Thyroid gland (tissue), 4 donors: ENCODE measurements at places on chromosomes 13 and 19. TPM values are rescaled to one million over a fixed set of nuclear protein-coding genes. Genes with fewer than 3 reads are reported as not detected.

Gene ZNF585A
- total RNA-seq = 17.5 TPM

Gene GPR18
- not detected for total RNA-seq

Gene F10
- total RNA-seq = 9.2 TPM

Gene SIGLEC7
- total RNA-seq = not detected

Gene TEX101
- total RNA-seq = 0.81 TPM

Gene PSG5
- total RNA-seq = not detected

Gene TRPC4
- total RNA-seq = 3.2 TPM

DNA sequence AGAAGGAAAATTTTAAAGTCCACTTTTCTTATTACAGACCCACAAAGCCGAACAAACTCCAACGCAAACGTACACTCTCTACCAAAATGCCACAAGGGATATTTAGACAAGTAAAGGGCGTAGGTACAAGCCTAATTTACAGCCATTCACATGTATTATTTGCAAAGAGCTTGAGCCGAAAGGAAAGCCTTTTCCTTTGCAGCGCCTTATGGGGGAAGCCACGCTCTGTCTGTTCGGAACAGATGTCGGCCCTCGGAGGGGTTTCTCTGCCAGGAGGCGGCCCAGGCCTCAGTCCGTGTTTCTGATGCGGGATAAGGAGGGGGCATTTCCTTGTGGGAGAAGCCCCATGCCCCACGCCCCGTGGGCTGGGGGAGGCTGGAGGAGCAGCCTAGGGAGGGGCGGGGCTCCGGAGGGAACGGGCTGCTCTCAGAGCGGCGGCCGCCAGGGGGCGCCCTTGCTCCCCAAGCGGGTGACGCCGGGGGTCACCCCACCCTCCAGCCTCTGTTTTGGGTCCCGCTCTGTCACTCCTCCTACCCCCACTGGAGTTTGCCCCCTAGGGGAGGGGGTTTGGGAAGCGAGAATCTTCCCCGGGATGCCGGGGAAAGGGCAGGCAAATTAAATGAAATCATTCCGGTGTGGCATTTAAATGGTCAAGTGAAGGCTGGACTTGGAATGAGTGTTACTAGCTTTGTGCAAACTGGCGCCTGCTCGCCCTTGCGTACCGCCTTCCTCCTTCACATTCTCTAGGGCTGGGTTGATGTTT is 2.9 kb downstream of the HTR2A start:
- peak; percentile 74 for DNase-seq
- no peaks in the 10 kb centered on the region for H3K27me3 ChIP-seq
- H3K4me3 ChIP-seq = peak overlapping the region; percentile 39

GRCh38 chr13:66559093-66559492 is 671.0 kb downstream of the PCDH9 start:
- no peaks in the 10 kb centered on the region for H3K36me3 ChIP-seq
- no peaks in the 10 kb centered on the region for H3K27me3 ChIP-seq
- no peaks in the 10 kb centered on the region for H3K4me1 ChIP-seq
- no peak overlapping the region for H3K27ac ChIP-seq

GRCh38 chr19:791567-792305 is 5.5 kb upstream of the PTBP1 start:
- H3K4me1 ChIP-seq = peaks cover 11% of the 10 kb centered on the region
- no peak for DNase-seq
- H3K27ac ChIP-seq = no peak overlapping the region
- H3K36me3 ChIP-seq = no peaks in the 10 kb centered on the region
- H3K4me3 ChIP-seq = no peak overlapping the region

GRCh38 chr13:30111810-30112209 is 195.5 kb downstream of the KATNAL1 start:
- H3K4me3 ChIP-seq = no peak overlapping the region
- H3K27me3 ChIP-seq = no peaks in the 10 kb centered on the region
- H3K36me3 ChIP-seq = no peaks in the 10 kb centered on the region
- no peak overlapping the region for H3K27ac ChIP-seq

DNA sequence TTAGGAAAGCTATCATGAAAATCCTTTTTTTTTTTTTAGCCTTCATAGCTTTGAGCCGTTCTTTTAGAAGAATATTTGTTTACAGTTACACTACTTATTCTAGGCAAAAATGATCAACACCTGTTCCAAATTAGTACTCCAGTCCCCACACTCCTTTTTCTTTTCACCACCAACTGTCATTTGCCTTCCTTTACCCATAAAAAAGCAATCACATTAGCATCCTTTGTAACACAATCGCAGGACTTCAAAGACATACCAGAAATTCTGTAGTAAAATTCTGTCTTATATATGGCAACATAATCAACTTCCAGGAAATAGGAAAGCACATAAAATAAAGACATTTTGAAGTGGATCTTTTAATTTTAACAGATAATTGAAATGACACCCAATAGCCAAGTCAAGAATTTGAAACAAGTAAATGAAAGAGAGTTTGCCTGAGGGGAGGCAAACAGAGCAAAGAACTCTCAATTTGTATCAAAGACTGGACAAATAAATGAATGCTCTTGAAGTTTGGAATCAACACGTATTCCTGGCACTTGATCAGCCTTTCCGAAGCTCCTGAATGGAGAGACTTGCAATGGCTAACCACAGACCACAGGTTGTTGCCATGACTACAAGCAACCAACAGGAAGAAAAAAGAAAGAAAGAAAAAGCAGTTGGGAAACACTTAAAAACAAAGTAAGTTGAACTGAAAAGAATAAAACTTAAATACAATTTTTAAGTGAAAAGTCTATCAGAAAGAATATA is 206.8 kb downstream of the PCDH9 start:
- no peaks in the 10 kb centered on the region for H3K27me3 ChIP-seq
- DNase-seq = peak; percentile 7
- H3K4me1 ChIP-seq = no peaks in the 10 kb centered on the region
- no peaks in the 10 kb centered on the region for H3K36me3 ChIP-seq

DNA sequence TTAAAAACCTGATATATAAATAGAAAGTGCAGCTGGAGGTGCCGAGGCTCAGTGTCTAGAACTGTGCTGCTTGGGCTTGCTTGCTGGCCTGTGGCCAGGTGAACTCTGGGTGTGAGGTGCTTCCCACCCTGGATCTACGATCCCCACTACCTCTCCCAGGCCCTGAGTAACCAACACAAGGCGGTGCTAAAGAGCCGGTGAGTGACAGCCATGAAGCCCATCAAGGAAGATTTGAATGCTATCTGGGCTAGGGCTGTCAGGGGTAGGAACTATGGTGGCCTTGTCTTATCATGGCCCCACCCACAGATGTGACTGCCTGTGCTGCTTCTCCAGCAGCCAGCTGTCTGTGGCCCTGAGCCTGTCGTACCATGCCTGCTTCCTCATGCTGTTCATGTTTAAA is 25.6 kb upstream of the ZNF91 start:
- no peaks in the 10 kb centered on the region for H3K36me3 ChIP-seq
- no peak for DNase-seq
- H3K27me3 ChIP-seq = no peaks in the 10 kb centered on the region
- H3K4me1 ChIP-seq = peaks cover 2% of the 10 kb centered on the region
- H3K4me3 ChIP-seq = no peak overlapping the region

- peaks cover 54% of the 10 kb centered on the region for H3K4me1 ChIP-seq
- H3K36me3 ChIP-seq = peaks cover under 1% of the 10 kb centered on the region
- no peaks in the 10 kb centered on the region for H3K27me3 ChIP-seq
- peak overlapping the region; percentile 14 for H3K4me3 ChIP-seq
These were observed 6.6 kb downstream of the ZBTB7A start for GRCh38 chr19:4059891-4060620.

- peaks cover 65% of the 10 kb centered on the region for H3K4me1 ChIP-seq
- peak overlapping the region; percentile 60 for H3K27ac ChIP-seq
- H3K27me3 ChIP-seq = no peaks in the 10 kb centered on the region
- no peaks in the 10 kb centered on the region for H3K36me3 ChIP-seq
These were observed 2.0 kb downstream of the DOCK9 start for GRCh38 chr13:98975822-98976261.

DNA sequence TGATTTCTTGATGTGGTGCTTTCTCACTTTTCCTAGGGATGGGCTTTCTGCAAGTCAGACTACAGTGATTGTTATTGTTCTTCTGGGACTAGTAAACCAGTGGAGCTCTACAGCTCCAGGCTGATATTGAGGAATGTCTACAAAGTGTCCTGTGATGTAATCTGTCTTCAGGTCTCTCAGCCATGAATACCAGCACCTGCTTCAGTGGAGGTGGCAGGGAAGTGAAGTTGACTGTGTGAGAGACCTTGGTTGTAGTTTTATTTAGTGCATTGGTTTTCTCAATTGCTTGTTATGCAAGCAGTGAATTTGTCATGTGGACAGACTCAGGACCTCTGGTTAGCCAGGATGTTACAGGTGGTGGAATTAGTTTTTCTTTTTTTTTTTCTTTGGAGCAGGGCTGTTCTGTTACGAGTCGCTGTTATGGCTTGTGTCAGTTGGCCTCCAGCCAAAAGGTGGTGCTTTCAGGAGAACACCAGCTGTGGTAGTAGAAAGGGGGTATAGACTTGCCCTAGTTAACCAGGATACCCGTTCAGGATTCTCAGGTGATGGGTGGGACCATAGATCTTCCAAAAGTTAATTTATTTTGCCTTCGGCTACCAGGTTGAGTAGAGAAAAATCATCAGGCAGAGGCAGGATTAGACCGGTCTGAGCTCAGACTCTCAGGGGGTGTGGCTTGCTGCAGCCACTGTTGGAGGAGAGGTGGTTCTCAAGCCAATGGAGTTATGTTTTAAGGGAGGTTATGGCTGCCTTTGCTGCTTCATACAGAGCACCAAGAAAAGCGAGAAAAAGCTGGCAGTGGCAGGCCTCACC is 11.9 kb upstream of the ZNF675 start:
- H3K27me3 ChIP-seq = no peaks in the 10 kb centered on the region
- H3K27ac ChIP-seq = no peak overlapping the region
- no peaks in the 10 kb centered on the region for H3K4me1 ChIP-seq
- no peak overlapping the region for H3K4me3 ChIP-seq

DNA sequence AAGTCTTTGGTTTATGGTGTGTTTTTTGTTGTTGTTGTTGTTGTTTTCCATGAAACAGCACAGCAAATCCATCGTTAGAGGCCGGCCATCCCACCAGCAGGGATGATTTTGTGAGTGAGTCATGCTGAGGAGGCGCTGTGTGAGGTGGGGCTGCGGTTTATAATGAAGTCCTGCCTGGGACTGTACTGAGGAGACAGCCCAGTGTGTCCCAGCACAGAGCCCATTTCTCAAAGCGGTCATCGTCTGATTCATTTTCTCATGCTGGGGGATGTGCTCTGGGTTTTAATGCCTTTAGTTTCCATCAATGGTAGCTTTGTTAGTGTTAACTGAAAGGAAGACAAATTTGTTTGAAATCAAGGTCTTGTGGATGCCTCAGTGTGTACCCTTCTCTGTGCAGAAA is 129.3 kb upstream of the SERP2 start:
- H3K27ac ChIP-seq = no peak overlapping the region
- no peak overlapping the region for H3K4me3 ChIP-seq
- H3K4me1 ChIP-seq = peaks cover under 1% of the 10 kb centered on the region
- no peak for DNase-seq

DNA sequence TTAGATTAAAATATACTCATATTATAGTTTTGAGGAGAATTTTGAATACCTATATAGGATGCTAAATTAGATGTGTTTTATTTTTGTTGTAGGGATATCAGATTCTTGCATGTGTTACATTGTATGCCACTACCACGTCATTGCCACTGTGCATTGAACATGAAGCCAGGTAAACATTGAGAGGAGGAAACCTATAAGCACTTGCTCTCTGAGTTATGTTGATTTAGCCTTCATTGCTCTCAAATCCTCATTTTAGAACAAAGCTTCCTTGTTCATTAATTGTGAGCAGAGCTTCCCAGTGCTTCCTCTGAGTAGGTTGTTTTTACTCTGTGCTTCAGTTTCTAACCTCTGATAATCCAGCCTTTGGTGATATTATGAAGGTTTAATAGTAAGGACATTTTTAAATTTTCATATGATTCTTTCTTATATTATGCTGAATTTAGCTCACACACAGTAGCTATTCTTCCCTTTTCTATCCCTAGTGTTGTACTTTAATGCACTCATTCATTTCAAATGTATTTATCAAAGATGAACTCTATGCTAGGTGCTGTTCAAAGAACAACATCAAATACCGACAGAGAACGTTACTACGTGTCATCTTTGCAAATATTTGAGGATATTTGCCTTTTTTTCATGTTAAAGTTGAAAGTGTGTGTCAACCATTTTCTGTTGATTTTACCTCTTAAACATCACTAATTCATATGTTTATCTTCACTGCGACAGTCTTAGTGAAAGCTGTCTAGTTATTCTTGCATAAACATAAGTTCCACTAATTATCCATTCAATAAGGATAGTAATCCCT is 1448.0 kb upstream of the MIR17HG start:
- no peak overlapping the region for H3K27ac ChIP-seq
- no peaks in the 10 kb centered on the region for H3K36me3 ChIP-seq
- no peaks in the 10 kb centered on the region for H3K4me1 ChIP-seq
- no peak for DNase-seq
- no peaks in the 10 kb centered on the region for H3K27me3 ChIP-seq
- H3K4me3 ChIP-seq = no peak overlapping the region

GRCh38 chr19:33627962-33628839 is 6.4 kb downstream of the CHST8 start:
- H3K27ac ChIP-seq = no peak overlapping the region
- no peaks in the 10 kb centered on the region for H3K36me3 ChIP-seq
- H3K4me3 ChIP-seq = no peak overlapping the region
- DNase-seq = no peak

- DNase-seq = no peak
- no peaks in the 10 kb centered on the region for H3K36me3 ChIP-seq
- peaks cover 19% of the 10 kb centered on the region for H3K4me1 ChIP-seq
- H3K27ac ChIP-seq = peak overlapping the region; percentile 36
- H3K27me3 ChIP-seq = no peaks in the 10 kb centered on the region
- no peak overlapping the region for H3K4me3 ChIP-seq
These were observed 177.9 kb downstream of the COL4A1 start for GRCh38 chr13:110129076-110129475.

GRCh38 chr13:50940509-50940908 is 30.9 kb downstream of the RNASEH2B start:
- no peaks in the 10 kb centered on the region for H3K36me3 ChIP-seq
- H3K27me3 ChIP-seq = no peaks in the 10 kb centered on the region
- no peaks in the 10 kb centered on the region for H3K4me1 ChIP-seq
- DNase-seq = no peak
- H3K4me3 ChIP-seq = no peak overlapping the region

- H3K4me1 ChIP-seq = no peaks in the 10 kb centered on the region
- H3K27ac ChIP-seq = no peak overlapping the region
- DNase-seq = no peak
- no peaks in the 10 kb centered on the region for H3K27me3 ChIP-seq
- H3K36me3 ChIP-seq = peaks cover 15% of the 10 kb centered on the region
- no peak overlapping the region for H3K4me3 ChIP-seq
These were observed 33.4 kb downstream of the ALG5 start for GRCh38 chr13:36965767-36966166.

DNA sequence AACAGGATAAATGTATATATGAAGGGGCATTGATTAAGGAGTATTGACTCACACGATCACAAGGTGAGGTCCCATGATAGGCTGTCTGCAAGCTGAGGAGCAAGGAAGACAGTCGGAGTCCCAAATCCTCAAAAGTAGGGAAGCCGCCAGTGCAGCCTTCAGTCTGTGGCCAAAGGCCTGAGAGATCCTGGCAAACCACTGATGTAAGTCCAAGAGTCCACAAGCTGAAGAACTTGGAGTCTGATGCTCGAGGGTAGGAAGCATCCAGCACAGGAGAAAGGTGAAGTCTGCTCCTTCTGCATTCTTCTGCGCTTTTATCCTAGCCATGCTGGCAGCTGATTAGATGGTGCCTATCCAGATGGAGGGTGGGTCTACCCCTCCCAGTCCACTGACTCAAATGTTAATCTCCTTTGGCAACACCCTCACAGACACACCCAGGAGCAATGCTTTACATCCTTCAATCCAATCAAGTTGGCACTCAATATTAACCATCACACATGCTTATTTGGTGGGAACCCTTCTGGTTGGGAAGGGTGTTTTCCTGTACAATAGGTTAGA is 55.1 kb downstream of the SLAIN1 start:
- H3K27ac ChIP-seq = no peak overlapping the region
- H3K36me3 ChIP-seq = no peaks in the 10 kb centered on the region
- no peaks in the 10 kb centered on the region for H3K27me3 ChIP-seq
- H3K4me3 ChIP-seq = no peak overlapping the region
- no peaks in the 10 kb centered on the region for H3K4me1 ChIP-seq
